ENCODE measurements at places on chromosomes 1 and 21.

GRCh38 chr1:70117046-70117445, 88.3 kb downstream of the LRRC40 start:
- DNase-seq, result no peak

DNA sequence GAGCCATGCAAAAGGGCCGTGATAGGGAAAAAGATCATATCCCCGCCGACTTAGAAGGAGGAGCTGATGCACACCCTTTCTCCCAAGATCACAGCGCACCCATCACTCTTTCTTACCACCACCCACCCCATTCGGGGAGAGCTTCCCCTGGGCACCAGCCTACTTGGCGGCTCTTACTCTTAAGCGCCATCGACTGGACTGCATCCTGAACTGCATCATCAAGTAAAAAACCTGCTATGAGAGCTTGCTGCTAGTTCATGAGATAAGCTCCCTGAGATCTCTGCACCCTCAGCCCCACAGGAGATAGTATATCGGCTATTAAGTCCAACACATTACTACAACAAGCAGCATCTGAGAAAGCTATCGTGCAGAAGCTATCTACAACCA, 125.1 kb downstream of the BARHL2 start:
- DNase-seq, result no peak

DNA sequence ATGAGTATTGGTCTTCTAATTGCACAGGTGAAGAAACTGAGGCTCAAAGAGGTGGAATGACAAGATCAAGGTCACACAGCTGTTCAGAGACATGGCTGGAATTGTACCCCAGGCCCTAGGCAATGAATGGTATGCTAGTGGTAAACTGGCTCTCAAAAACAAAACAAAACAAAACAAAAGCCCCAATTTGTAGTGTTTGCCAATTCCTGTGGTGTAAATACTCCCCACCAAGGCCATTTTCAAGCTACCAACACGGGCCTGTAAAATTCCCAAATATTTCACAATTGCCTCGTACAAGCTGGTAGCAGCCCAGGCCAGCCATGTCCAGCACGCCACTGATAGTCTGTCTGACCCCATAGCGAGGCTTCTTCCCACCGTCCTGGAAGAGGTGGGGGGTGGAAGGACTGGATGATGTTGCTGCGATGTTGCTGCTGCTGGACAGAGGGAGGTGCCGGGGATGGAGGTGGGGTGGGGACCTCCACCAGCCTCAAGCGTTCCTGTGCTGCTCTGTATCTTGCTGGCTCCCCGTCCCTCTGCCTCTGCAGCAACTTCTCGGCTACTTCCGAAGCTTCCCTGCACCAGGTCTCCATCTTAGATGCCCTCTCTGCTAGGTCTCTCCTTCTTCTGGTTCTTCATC, 62.2 kb upstream of the RUNX3 start:
- no peak for DNase-seq

DNA sequence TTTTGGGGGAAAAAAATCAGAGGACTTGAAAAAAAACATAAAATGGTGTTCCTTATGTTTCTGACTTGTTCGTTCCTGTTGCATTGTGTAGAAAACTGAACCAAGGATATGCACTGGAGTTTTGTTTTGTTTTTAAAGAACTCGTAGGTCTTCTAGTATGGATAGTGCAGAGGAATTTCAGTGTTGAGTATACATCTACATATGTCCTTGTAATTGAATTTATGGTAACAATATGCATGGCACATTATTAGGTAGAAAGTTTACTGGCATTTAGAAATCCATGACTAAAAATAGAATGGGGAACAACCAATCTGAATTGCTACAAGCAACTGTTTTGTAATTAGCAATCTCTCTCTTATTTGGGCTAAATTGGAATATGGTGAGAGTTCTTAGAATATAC, 188.3 kb upstream of the ZRANB2 start:
- DNase-seq, result no peak
